Fibroblast of pulmonary artery (primary cell): ENCODE measurements at places on chromosomes 11 and 22.

DNA sequence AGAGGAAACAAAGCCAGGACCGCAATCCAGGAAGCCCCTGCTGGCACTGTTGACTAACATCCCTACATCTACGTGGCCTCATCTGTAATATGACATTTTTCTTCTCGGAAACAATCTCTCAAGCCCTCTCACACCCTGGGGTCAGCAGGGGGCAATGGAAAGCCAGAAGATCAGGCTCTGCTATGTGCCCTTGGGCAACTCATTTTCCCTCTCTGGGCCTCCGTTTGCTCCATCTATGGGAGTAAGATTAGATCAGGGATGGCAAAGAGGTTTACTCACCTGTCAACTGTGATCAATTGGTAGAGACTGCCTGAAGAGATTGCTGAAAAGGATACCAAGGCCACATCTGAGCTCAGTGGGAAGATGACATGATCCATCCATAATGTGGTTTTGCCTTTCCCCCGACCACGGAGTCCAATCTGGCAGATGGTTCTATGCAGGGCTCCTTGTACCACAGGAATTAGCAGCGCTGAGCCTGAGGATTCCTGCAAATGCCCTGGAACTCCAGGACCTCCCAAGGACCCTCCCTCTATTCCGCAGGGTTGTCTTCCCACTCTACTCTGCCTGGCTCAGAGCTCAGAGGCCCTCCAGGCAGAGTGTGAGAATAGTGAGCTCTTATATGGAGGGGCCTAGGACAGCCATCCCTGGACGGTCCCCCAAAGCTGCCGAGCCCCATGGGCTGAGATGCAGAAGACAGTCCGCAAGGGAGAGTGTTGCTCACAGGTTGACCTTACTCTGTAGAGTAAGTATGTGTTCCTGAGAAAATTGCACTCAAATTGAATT, 66.1 kb downstream of the CHST1 start:
- no peak for DNase-seq

DNA sequence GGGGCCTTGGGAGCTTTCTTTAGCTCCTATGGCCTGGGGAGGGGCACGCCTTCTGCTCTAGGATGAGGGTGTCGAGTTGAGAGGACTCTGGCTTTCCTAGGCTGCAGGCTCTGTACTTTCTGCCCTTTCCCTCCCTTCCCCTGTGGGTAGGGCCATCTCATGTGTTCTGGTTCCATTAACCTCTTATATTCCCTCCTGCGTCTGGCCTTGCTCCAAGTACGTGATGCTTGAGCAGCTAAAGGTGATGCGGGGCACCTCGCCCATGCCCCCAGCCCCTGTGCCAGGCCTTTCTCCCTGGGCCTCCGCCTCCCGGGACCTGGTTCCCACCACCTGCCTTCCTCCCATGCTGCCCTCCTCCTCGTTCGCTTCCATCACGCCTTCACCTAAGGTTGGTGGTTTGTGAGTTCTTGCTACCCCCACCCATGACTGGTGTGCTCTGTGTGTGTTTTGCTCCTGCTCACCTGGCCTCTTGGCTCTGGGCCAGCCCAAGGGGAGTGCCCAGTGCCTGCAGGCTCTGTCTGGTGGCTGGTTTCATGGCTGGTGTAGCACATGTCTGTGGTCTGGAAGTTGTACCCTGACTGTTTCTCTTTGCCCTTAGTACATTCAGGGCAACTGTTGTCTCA, 34.1 kb downstream of the PHLDB1 start:
- DNase-seq, result no peak

DNA sequence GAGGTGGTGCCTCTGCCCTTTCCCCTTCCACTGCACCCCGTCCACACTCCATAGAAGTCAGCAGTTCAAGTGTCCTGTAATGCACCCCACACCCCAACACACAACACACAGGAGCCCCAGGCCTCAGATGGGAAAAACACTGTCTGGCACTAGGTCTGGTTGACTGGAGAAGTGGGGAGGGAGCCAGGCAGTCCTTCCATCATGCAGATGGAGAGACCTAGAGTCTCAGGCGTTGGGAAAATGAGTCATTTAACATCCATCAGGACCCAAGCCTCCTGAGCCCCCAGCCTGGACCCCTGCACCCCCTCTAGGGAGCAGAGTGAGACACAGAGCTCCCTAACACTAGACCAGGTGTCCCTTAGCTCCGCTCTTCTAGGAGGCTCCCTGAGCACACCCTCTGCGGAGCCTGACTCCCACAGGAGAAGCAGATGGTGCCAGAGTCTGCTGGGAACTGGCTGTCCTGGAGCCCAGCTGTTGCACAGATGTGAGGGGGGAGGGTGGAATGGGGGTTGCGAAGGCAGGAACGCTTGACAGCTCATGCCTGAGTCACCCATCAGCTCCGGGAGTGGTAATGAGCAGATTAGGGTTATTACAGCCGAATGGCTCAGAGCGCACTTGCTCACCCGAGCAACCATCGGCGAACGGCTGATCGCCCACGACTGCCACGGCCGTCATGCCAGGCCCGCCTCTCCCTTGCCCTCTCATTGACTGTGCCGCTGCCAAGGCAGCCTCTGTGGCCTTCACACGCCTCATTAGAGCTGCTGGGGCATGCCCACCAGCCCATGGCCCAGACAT, 22.1 kb upstream of the SYT7 start:
- DNase-seq, result peak; percentile 91

DNA sequence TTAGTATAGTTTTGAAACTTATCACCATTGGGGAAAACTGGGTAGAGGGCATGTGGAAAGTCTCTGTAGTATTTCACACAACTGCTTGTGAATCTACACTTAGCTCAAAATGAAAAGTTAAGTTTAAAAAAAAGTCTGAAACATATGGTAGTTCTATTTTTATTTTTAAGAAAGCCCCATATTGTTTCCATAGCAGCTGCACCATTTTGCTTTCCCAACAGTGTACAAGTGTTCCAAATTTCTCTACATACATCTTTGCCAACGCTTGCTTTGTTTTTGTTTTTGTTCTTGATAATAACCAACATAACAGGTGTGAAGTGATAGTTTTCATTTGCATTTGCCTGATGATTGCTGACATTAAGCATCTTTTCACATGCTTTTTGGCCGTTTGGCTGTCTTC, 445.2 kb downstream of the FAM181B start:
- no peak for DNase-seq

DNA sequence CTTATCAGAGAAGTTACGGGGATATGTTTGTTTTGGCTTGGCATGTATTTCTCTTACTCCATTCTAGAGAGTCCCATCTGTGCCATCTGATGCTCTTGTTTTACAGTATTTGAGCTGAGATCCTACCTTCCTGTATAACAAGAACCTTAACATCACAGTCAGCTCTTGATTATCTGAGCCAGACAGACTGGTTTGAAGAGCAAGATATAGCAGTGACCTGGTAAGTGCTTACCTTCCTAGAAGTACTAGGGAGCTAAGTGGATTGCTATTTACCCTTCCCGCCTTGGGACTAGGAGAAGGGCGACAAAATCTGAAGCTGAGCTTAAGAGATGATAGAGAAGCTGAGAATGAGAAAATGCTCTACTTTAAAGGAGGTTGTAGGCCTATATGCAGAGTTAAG, 235.3 kb downstream of the CSNK2A3 start:
- no peak for DNase-seq

GRCh38 chr11:12900496-12900895, 108.6 kb upstream of the RASSF10 start:
- peak; percentile 93 for DNase-seq

DNA sequence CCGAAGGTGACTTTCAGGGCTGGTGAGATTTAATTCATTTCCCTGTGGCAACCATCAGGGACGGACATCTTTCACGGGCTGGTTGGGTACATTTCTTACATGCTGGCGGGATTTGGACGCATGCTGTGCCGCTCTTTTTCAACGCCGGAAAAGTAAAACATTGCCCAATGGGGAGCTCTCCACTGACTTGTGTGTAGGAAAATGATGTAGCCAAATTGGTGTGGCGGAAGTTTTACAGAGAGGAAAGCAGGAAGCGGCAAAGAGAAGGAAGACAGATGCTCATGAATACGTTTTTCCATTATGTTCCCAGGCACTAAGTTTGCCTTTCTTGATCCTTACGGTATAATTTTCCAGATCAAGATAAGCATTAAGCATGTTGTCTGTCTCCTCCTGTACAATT, 375.8 kb downstream of the NTM start:
- DNase-seq, result no peak

DNA sequence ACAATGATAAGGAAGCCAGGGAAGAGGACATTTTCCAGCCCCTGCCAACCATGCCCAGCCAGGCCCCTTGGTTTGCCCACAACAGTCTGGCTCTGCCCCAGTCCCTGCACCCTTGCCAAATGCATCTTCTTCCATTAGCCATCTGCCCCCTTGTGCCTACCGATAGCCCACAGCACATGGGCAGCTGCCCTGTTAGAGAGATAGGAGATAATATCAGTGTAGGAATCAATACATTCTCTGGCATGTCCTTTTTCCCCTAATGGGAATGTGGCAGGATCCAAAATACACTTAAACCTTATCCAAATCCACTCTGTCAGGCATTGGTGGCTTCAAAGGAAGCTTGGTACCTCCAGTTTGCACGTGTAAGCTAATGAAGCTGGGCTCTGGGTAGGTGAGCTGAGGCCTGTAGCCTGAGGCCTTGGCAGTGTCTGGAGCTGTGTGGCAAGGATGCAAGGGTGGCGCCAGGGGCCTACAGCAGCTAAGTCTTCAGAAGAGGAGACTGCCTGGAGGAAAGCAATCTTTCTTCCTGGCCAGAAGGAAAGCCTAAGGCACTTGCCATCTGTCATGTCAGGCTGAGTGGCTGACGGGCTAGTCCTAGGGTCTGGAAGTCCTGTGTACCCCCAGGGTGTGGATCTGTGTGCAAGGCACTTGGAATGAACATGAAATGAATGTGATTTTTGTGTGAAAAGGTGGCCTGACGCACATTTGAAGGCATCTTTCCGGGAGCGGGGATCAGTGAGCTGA, 164.2 kb upstream of the TBCEL start:
- DNase-seq, result no peak

DNA sequence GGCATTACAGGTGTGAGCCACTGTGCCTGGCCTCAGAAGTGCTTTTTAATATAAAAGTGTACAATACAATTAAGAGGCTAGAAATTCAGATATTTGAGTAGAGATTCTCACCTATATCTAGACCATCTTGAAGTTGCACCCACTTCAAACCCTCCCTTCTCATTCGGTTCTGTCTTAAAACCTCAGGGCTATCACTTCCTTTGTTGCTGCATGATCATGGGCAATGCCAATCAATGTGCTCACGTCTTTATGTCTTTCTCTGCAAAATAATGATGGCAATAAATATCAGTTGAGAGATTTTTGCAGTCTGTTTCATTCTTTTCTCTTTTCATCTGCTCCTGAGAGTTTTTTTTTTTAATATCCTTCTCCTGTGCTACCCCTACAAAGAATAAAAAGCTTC, 9.3 kb upstream of the NUP160 start:
- no peak for DNase-seq

- DNase-seq, result no peak
Observed at GRCh38 chr11:2577031-2577990, 122.5 kb downstream of the KCNQ1OT1 start.

DNA sequence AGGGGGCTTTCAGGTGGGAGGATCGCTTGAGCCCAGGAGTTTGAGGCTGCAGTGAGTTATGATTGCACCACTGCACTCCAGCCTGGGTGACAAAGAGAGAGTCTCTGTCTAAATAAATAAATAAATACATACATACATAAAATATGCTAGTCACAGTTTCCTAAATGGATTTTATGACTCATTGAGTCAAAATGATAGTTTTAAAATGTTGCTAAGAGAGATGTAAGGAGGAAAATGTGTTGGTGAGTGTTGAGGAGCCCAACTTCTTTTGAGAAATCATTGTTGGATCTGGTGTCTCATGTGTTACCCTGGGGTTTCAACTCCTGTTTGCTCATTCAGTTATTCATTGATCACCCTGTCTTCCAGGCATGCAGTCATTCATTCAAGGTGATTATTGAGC, 21.0 kb downstream of the PARVB start:
- DNase-seq, result no peak

DNA sequence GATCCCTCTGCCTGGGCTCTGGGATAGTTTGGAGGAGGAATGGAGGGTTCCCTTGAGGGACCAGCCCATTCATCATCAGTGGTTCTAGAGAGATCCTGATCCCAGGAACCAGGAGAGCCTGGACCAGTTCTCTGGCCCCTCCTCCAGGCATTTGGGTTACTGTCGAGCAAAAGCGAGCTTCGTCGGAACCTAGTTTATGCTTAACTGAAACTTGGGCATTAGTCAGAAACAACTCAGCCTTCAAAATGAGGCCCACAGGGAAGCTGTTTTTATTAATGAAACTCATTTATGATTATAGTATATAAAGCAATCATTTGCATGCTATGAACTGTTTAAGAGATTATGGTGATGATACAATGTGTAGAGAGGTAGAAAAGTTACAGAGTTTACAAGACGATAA, 61.4 kb downstream of the LIF start:
- DNase-seq, result no peak

GRCh38 chr11:119389611-119390254, 8.2 kb upstream of the USP2 start:
- DNase-seq, result no peak

GRCh38 chr11:74550991-74551753, 41.2 kb upstream of the POLD3 start:
- no peak for DNase-seq

- peak; percentile 33 for DNase-seq
Observed at GRCh38 chr11:117985953-117986887, at the start of gene IL10RA. Gene IL10RA (plus strand): TSS chr11:117986394. CDS start chr11:117986468, 74 bp downstream.

GRCh38 chr22:32531931-32532819, 57.6 kb downstream of the FBXO7 start:
- DNase-seq, result peak; percentile 49

DNA sequence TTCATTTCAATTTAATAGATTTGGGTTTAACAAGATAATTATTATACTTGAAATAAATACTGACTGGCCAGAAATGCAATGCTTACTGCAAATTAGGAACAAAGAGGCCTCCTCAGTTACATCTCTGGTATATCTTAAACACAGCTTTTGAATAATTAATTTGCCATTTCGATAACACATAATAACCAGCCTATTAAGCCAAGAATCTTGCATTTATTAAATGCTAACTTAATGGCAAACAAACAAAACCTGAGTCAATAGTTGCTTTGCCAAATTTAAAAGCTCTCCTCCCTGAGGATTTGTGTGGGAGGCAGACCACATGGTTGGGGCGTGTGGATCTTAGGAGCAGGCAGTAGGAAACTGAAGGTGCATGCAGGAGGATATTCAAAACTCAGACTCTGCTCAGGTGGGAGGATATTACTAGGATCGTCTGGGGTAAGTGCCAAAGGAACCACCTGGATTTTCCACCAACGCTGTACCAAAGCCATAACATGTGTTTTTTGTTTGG, 17.9 kb upstream of the FJX1 start:
- DNase-seq, result no peak

DNA sequence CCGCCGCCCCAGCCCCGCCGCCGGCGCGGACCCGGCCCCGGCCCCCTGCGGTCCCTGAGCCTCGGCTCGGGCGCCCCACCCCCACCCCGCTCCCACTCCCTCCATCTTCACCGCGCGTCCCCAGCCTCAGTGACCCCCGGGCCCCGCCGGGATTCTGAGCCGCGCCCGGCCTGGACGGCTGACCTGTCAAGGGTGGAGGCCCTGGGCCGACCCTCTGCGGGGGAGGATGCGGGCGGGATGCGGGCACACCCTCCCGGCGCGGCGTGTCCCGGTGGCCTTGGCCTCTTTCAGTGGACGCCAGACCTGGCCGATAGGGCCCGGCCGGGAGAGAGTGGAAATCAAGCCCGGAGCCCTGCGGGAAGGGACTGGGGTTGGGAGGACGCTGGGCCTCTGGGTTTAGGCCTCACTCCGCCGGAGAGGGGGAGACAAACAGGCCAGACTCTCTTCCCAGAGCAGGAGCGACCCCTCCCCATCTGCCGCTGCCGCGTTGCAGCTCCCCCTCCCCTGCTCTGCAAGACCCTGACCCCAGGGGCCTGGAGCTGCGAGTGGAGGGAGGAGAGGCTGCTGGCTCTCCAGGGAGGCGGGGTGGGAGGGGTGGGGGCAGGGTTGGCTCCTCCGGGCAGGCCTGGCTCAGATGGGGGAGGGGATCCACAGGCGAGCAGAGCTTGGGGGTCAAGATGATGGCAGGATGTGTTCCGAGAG, 525 bp downstream of the MAPK8IP2 start:
- DNase-seq, result no peak
